Activated T-helper 1 cell treated with anti-CD3 and anti-CD28 coated beads, Interleukin-2, amount 50 U/mL, for 16 hours (primary cell): ENCODE measurements at places on chromosomes 2 and 18.

GRCh38 chr2:145909766-145910165 is 1389.8 kb upstream of the ZEB2 start:
- no peak for DNase-seq

- no peak for DNase-seq
Observed at GRCh38 chr2:57376985-57377384, 669.6 kb upstream of the VRK2 start.

- no peak for DNase-seq
Observed at GRCh38 chr2:165219481-165219880, 15.6 kb upstream of the SCN3A start.

DNA sequence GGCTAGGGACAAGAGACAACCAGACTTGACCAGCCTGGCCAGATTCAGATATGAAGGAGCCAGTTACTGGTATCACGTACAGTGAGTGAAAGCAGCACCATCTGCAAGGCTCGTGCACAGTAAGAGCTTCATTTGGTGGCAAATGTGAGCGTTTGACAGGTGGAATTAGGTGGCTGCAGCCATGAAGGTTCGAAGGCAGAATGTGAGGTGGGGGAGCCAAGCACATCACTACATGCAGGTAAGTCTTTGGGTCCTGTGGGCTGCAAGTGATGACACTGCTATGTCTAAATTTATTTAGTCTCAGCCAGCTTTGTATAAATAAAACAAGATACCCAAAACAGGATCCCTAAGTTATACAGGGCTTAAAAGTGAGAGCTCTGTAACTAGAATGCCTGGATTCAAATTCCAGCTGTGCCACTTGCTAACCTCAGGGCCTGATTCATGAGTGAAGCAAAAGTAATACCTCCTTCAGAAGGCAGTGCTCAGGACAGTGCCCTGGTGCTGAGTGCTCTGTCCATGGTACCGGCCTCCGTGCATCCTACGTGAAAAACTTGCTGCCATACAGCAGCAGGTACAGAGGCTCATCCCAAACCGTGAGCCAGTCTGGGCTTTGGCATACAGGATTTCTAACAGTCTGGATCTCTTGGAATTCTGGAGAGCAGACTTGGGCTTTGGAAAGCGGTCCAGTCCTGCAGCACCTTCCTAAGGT is 18.6 kb downstream of the DDX18 start:
- no peak for DNase-seq

DNA sequence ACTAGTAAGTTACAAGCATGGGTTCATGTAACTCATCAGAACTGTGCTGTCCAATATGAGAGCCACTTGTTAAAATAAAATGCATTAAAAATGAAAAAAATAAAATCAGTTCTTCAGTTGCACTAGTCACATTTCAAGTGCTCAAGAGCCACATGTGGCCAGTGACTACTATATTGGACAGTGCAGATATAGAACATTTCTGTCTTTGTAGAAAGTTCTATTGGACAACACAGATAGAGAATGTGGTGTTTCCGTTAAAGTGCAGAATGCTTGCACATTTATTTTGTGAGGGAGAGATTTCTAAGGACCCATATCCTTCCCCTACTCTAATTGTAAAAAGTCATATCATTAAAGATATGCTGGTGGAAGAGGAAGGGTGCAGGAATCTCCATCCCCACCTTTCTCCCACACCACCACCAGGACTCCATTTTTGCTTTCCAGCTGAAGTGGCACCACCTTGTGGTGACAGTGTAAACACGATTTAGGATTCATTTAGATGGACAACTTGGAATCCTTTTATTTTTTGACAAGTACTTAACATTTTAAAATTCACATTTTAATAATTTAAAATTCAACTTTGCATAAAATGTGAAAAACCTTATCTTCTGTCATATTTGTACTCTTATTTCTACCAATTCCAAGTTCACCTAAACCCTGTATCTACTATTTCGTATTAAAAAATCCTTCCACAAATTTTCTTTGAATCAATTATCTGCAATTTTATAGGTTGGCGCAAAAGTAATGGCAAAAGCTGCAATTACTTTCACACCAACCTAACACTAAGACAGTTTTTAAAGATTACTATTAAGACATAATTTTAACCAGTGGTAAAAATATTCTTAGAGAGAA is 9.4 kb upstream of the CD302 start:
- no peak for DNase-seq
